ENCODE measurements at places on chromosomes 11 and 22.

DNA sequence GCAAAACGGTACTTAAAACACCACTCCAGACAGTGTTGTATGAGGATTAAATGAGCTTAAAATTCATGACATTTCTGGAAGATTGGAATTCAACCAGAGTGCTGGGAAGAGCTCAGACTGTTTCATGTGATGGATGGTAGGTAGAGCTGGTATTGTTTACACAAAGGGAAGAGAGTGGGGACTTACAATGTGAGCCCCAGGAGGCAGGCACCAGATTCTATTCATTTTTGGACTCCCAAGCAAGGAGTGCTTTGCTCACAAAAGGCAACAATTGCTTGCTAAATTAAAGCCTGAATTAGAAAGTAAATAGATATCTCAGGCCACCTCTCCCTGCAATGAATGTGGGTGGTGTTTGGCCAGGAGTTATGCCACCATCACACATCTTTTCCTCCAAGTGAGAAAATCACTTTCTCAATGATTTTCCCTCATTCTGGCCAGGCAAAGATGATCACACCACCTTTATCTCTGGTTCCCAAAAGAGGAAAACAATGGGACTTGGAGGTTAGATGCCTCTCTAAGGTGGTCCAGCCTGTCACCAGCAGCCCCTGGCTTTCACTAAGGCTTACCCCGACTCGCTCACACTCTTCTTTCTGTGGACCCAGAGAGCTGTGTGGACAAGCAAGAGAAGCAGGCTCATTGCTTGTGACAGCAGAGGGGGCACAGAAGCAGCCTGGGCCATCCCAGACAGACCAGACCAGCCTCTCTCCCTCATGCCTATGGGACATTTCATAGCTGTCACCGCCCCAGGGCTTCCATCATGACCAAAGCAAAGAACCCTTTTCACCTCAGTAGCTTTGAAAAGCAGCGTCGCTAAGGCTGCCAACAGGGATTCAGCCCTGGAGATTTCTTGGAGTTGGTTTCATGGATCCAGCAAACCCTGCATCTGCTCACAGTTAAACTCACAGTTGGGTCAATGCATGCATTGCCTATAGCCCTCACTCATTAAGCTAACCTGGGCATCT lies 63.5 kb upstream of the DRD2 start:
- DNase-seq = no peak

DNA sequence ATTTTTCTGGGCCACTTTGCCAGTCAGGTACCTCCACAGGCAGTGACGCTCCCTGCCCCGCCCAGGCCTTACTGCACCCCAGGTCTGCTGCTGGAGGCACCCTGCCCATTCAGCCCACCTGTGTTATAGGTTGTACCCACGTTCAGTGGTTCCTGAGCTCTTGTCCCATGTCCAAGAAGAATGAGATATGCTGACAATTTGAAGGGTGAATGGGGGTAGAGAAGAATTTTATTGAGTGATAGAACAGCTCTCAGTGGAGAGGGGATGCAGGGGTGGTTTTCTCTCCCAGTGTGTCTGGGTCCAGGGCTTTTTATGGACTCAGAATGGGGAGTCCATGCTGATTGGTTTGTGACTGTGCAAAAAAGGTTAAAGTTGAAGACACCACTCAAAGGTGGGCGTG lies 149.7 kb downstream of the LDLRAD3 start:
- DNase-seq = no peak

- DNase-seq = no peak
Observed at GRCh38 chr22:33521879-33522665, 398.2 kb downstream of the LARGE1 start.

- no peak for DNase-seq
Observed at GRCh38 chr11:13105237-13105844, 96.2 kb downstream of the RASSF10 start.

DNA sequence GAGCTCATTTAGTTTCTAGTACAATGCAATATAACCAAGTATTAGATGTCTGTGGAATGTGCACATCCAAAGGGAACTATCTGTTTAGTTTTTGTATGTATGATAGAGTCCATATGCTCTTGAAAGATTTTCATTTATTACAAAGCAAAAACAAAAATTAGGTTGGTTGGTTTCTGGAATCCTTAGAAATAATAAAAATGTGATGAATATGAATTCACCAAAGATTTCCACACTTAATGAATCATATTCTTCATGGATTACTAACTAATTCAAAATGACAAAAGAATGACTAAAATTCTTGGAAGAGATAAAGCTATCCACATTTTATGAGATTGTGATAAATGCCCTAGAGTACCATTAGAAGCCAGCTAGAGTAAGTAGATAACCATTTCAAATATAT lies 261.1 kb downstream of the SBF2 start:
- DNase-seq = no peak

Measured in stimulated activated CD8-positive, alpha-beta memory T cell treated with anti-CD3 and anti-CD28 coated beads, Interleukin-7, amount 100 ng/mL, for 4 hours (primary cell).